ENCODE measurements at places on chromosomes 3 and 15.

- peak; percentile 3 for DNase-seq
Observed at GRCh38 chr3:16978234-16978920, 93.6 kb downstream of the PLCL2 start.

GRCh38 chr15:73926219-73927002 lies at the start of gene LOXL1:
TSS of gene LOXL1 (plus strand) at chr15:73926462. CDS start at chr15:73926784, 322 bp downstream.
- peak; percentile 90 for DNase-seq

GRCh38 chr15:42493679-42494078 lies 1.8 kb upstream of the SNAP23 start:
- no peak for DNase-seq

DNA sequence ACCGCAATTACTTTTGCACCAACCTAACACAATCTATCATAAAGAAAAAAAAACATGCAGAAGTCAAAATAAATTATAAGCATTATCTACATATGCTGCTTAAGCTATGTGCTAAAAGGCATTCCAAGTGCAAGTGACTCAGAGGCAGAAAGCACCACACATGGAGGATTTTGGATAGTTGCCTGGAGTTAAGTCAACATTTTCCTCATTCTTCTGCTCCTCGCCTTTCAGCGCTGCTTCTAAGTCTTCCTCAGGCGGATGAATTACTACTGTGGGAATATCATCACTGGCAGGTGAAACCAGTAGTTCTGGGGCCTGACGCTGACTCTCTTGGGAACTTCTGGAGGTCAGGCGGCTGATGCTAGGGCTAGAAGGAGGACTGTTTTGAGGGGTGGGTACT lies 53.1 kb downstream of the SLC4A7 start:
- DNase-seq: peak; percentile 89

DNA sequence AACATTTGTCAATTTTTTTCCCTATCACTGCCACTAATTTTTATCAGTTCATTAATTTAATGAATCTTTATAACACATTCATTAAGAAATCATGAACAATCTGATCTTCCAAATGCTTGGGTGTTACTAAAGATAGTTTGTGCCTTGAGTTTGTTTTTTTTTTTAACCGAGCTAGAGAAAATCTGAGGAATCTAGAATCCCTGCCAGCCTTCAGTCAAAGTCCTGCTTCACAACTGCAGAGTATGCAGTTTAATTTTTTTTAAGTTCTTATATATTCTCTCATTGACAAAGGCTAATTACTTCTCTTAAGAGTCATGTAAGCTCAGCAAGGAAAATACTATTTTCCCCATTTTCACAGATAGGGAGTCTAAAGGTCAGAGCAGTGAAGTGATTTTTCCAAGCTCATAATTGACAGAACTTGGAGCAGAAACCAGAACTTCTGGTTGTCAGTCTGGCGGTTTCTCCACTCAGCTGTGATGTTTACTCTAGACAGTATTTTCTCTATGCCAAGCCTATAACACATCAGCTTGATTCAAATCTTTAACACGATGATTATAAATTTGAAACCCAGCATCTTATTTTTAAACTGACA lies 55.7 kb downstream of the TNIK start:
- DNase-seq: no peak

DNA sequence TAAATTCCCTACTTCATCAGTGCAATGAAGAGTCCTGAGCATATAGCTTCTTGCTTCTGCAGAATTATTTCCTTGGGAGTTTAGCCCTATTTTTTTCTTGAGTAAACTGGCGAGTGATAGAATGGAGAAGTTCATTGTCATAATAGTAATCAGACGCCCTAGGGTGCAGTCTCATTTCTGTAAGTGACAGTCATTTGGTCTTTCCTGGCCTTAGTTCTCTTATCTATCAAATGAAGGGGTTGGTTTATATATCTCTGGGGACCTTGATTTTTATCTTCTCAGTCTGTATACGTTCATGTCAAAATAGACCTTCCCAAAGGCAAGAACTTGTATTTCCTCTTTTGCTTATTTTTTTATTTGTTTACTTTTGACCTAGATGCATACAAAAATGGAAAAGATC lies 9.9 kb upstream of the ALPK3 start:
- no peak for DNase-seq

- peak; percentile 92 for DNase-seq
Observed at GRCh38 chr3:48564022-48564421, 441 bp upstream of the UCN2 start.

DNA sequence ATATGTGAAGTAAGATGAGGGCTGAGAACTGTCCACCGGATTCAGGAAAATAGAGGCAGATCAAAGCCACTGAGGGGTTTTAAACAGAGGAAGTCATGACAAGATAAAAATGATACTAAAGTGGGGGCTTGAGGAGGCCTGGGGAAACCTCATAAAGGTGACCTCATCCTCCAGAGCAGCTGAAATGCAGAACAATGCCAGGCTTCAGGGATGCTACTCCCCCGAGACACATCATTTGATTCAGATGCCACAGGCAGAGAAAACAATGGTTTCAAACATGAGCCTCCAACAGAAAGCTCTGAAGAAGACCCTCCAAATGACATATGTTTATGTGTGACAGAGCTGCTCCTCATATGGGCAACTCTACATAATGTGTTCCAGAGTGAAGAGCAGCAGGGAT lies 6.4 kb downstream of the CFAP20DC start:
- DNase-seq: no peak

- DNase-seq: no peak
Observed at GRCh38 chr3:194208709-194209108, 72.8 kb downstream of the HES1 start.

- no peak for DNase-seq
Observed at GRCh38 chr3:128056258-128056657, 4.0 kb downstream of the SEC61A1 start.

GRCh38 chr3:196060834-196061233 lies 21.1 kb downstream of the TFRC start:
- DNase-seq: no peak

DNA sequence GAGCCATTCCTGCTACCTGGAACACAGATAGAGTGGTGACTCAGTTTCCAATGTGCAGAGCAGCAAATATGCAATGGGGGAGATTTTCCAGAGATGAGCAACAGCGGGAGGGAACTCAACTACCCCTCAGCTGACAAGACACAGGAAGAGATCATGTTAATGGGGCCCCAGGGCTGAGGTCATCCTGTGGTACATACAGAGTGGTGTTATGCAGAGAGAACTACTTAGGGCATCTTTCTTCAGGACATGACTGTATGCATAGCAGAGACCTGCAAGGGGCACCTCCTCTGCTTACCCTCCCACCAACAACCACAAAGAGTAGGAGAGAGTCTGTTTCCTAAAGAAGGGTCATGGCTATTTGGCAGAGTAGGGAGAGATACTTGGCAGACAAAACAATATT lies 6.8 kb upstream of the TBC1D5 start:
- DNase-seq: no peak

DNA sequence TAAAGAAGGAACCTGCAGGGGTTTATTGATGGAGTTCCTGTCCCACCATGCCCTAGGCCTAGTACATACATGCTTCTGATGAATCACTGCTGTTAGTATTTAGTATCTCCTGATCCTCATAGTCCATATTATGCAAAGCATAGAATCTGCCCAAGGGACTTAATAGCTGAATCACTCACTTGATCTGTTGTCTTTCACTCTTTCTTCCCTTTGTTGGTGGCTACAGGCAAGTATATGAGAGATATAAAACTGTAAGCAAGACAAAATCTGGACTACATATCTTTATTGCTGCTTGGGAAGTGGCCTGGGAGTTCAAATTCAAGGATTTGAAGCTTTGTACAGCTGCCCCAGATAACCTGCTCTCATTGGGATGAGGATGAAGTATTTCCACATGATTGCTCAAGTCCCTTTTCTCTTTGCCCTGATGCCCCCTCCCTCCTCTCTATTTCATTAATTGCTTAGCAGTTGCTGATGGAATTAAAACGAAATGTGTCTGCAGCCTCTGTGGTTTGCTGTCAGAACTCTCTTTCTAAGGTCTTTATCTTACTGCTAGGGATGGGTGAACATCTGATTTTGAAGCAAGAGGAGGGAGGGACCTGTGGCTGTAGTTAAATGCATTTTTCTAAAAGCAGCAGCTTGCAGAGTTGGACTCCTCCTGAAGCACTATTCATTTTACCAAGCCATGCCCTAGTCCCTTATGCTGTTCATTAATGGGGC lies 114.1 kb downstream of the ZNF609 start:
- DNase-seq: no peak

GRCh38 chr3:94360987-94361386 lies 298.1 kb downstream of the NSUN3 start:
- no peak for DNase-seq

- DNase-seq: peak; percentile 22
Observed at GRCh38 chr3:188052169-188053035, 101.6 kb upstream of the LPP start.

DNA sequence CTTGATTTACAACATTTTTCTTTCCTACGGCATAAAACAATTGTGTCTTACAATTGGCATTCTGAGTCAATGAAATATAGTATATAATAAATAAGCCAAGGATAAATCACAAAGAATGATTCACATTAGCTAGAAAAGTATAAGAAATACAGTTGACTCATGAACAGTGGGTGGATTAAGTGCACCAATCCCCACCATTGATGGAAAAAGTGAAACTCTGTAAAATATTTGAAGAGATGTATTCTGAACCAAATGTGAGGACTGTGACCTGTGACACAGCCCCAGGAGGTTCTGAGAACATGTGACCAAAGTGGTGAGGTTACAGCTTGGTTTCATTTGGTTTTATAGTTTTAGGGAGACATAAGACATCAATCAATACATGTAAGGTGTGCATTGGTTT lies 227.5 kb downstream of the ALCAM start:
- no peak for DNase-seq

DNA sequence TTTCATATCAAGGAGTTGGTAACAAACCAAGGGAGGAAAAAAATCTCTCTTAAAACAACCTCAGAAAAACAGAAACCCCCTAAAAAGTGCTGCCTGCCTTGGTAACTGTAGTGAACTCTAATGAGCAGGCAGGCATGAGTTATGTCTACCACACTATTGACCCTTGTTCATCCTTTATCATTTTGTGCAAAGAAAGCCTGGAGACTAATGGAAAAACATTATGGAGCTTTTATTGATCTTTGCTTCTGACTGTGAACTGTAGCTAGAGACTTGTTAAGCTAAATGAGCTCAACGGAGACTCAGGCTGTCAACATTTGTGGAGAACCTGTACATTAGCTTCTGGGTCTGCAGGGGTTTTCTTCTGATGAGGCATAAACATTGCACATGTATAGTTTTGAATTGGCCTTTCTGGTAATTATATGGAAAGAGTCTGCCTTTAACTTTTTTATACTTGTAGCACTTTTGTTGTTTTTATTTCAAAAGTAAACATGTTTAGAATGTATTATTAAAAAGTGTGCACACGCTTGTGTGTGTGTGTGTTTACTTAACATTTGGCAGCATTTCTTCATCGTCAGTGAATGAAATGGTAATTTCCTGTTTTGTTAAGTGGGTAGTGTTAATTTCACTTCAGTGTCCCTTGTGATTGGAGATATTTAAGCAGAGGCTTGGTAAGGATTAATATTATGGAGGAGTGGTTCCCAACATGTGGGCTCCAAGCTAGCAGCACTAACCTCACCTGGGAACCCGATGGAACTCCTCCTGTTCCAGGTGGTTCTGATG lies 15.9 kb upstream of the SPTSSB start:
- DNase-seq: no peak

GRCh38 chr15:101346928-101347327 lies 51.9 kb upstream of the SNRPA1 start:
- DNase-seq: no peak

GRCh38 chr3:57059411-57059810 lies 1.1 kb upstream of the SPATA12 start:
- peak; percentile 24 for DNase-seq

GRCh38 chr3:188174317-188175044 lies 20.5 kb downstream of the LPP start:
- no peak for DNase-seq

DNA sequence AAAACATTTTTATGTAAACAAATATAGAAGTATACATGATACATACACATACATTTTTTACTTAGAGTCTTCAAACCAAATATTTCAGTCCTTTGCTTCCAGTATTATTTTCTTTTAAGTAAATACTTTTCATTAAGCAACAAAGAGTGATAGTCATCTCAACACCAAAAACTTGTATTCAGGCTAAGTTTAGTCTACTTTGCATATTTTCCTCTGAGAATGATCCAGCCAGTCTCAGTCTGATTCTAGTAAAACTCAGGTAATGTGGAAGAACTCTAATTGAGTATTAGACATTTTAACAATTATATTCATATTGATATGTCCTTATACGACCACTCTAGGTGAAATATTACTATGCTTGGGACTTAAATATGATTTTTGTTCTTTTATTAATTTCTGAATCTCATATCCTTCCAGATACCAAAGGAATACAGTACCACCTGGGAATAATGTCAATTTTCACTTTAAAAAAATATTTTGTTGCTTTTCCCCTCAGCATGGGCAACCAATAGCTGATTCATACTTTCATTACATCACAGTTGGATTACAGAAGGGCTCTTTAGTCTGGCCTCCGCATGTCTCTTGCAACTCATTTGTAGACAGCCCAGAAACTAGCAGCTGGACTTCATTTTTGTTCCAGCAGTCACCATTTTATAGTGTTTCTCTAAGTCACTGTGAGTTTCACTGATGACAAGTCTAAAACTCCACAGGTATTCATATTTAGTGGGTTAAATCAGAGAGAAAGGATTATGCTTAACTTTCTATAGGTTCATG lies 390.4 kb downstream of the ZBTB20 start:
- DNase-seq: no peak

DNA sequence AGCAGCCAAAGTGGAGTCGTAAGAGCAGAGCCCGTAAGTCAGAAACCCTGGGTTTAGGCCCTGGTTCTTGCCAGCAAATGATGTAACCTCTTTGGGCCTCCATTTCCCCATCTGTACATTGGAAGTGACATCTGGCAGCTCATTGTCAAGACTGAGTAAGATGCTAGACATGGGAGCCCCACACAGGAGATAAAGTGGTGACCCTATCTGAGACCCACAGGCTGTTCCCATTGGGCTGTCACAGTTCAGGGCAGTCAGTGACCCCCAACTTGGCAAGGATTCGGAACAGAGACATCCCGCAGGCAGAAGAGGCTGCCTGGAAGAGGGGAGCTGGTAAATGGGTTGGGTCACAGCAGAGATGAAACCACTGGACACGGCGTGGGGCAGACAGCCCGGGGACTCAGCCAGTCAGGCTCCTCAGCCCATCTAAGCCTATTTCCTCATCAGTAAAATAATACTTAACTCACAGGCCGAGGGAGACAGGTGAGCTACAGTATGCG lies 1.8 kb downstream of the CLN6 start:
- DNase-seq: no peak

Measured in Daoy (cell line).